ENCODE measurements at places on chromosomes 4 and X.

GRCh38 chr4:40649321-40649720 is 19.7 kb upstream of the RBM47 start:
- DNase-seq: no peak

GRCh38 chrX:32877592-32877991 is 333.8 kb downstream of the DMD start:
- no peak for DNase-seq

- no peak for DNase-seq
Measured at GRCh38 chrX:7420717-7421116, 272.8 kb upstream of the PUDP start.

GRCh38 chr4:45453258-45453853 is 670.5 kb downstream of the GABRG1 start:
- peak; percentile 8 for DNase-seq

DNA sequence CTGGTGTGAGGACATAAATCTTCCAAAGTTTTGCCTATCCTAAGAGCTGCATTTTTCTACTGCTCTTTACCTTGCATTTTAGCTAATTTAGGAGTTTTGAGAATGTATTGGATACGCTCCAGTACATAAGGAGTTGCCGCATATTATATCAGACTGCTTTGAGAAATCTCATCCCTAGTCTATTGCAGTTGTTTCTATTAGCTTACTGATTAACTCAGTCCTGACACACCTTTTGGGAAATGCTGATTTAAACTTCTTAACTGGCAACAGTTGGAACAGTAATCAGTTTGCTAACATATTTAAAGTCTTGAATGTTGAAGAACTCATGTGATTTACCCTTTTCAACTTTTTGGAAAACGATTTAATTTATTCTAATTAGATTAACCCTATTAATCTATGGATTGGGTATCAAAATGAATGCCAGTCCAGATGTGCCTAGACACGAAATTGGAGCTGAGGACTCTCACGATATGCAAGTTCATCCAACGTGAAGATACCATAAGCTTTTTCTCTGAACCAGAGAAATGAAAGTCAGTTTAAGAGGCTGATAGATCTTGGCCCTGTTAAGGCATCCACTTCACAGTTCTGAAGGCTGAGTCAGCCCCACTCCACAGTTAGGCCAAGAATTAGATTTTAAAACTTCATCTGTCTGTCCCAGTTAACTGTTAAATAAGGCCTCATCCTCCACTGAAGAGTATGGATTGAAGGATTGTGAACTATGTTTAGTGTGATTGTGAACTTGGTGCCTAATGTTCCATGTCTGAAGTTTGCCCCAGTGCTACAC is 90.0 kb downstream of the MAOA start:
- no peak for DNase-seq

GRCh38 chrX:155028877-155029291 is 2.2 kb downstream of the FUNDC2 start:
- no peak for DNase-seq

- DNase-seq: no peak
Measured at GRCh38 chrX:144566592-144566991, 680.7 kb upstream of the SPANXN1 start.

- peak; percentile 9 for DNase-seq
Measured at GRCh38 chrX:9379697-9380551, 84.9 kb upstream of the TBL1X start.
